ENCODE measurements at places on chromosomes 12 and 14. TPM values are rescaled to one million over a fixed set of nuclear protein-coding genes. Genes with fewer than 3 reads are reported as not detected.

GRCh38 chr14:74636424-74637177, 24.6 kb upstream of the LTBP2 start:
- H3K4me3 ChIP-seq: no peak overlapping the region
- H3K36me3 ChIP-seq: no peaks in the 10 kb centered on the region
- no peak overlapping the region for H3K27ac ChIP-seq
- no peaks in the 10 kb centered on the region for H3K4me1 ChIP-seq
- no peak for DNase-seq

DNA sequence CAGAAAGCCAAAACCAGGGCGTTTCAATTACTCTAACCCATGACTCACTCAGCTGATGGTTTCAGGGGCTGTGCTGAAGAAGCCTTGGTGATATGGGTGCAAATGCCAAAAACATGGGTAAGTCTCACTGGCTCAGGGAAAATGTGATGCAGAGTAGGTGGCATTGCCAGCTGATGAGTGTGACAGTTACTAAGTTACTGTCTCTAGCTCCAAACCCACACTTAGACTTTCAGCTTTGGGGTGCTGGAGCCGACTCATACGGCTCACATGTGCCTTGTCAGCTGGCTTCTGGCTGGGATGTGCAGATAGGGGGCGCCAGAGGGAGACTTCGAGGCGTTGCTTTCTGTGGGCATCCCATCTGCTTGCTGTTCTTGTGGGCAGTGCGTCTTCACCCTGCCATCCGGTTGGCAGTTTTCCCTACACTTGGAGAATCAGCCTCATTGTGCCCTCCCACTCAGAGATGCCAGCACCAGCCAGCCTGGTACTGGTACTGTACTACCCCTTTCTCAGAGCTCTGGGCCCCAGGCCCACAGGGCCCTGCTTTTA, 11.1 kb upstream of the KRT7 start:
- no peak for DNase-seq
- H3K27ac ChIP-seq: no peak overlapping the region
- no peaks in the 10 kb centered on the region for H3K4me1 ChIP-seq
- no peaks in the 10 kb centered on the region for H3K36me3 ChIP-seq

GRCh38 chr12:50111395-50111692, 692 bp upstream of the COX14 start:
- peaks cover 61% of the 10 kb centered on the region for H3K4me1 ChIP-seq
- peak overlapping the region; percentile 95 for H3K27ac ChIP-seq
- H3K4me3 ChIP-seq: peak overlapping the region; percentile 97
- no peaks in the 10 kb centered on the region for H3K27me3 ChIP-seq
- DNase-seq: no peak
- H3K36me3 ChIP-seq: peaks cover 23% of the 10 kb centered on the region

- H3K27me3 ChIP-seq: no peaks in the 10 kb centered on the region
- no peak for DNase-seq
- H3K4me3 ChIP-seq: no peak overlapping the region
- no peak overlapping the region for H3K27ac ChIP-seq
Observed at GRCh38 chr12:84191779-84192178, 720.8 kb downstream of the SLC6A15 start.

GRCh38 chr14:35412272-35413056, 7.9 kb upstream of the NFKBIA start:
- H3K27me3 ChIP-seq: no peaks in the 10 kb centered on the region
- peaks cover 29% of the 10 kb centered on the region for H3K4me1 ChIP-seq
- no peak overlapping the region for H3K4me3 ChIP-seq
- no peaks in the 10 kb centered on the region for H3K36me3 ChIP-seq
- DNase-seq: no peak

GRCh38 chr12:80709811-80710726, 2.6 kb downstream of the MYF6 start:
- peaks cover 37% of the 10 kb centered on the region for H3K27me3 ChIP-seq
- H3K4me1 ChIP-seq: peaks cover 4% of the 10 kb centered on the region
- H3K4me3 ChIP-seq: no peak overlapping the region
- no peak overlapping the region for H3K27ac ChIP-seq
- no peaks in the 10 kb centered on the region for H3K36me3 ChIP-seq
- no peak for DNase-seq

DNA sequence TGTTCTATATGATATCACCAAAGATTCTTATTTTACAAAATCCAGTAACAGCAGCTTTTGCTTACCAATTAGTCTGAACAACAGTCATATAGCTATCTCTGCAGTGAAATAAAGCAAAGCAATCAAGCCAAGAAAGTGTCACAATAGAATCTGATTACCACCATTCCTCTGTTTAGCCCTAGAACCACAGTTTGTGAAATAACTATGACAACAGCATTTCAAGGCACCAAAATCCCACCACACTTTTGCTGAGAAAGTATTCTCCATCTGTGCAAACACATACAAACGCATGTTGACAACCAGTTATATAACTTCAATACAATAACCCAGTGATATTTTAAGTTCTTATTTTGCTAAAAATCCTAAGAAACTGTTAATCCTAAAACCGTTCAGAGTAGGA, 7.4 kb downstream of the PPP1R13B start:
- H3K36me3 ChIP-seq: peaks cover 3% of the 10 kb centered on the region
- H3K27me3 ChIP-seq: no peaks in the 10 kb centered on the region
- H3K4me1 ChIP-seq: no peaks in the 10 kb centered on the region
- H3K27ac ChIP-seq: no peak overlapping the region
- no peak overlapping the region for H3K4me3 ChIP-seq

GRCh38 chr12:46457958-46458357, 85.4 kb upstream of the SLC38A2 start:
- no peaks in the 10 kb centered on the region for H3K27me3 ChIP-seq
- no peak for DNase-seq
- no peaks in the 10 kb centered on the region for H3K36me3 ChIP-seq
- no peak overlapping the region for H3K4me3 ChIP-seq
- H3K4me1 ChIP-seq: peaks cover 71% of the 10 kb centered on the region
- H3K27ac ChIP-seq: no peak overlapping the region

GRCh38 chr12:131833288-131833895, 5.2 kb downstream of the MMP17 start:
- no peak overlapping the region for H3K4me3 ChIP-seq
- H3K36me3 ChIP-seq: no peaks in the 10 kb centered on the region
- peaks cover 7% of the 10 kb centered on the region for H3K27me3 ChIP-seq
- H3K4me1 ChIP-seq: peaks cover 11% of the 10 kb centered on the region
- no peak overlapping the region for H3K27ac ChIP-seq

DNA sequence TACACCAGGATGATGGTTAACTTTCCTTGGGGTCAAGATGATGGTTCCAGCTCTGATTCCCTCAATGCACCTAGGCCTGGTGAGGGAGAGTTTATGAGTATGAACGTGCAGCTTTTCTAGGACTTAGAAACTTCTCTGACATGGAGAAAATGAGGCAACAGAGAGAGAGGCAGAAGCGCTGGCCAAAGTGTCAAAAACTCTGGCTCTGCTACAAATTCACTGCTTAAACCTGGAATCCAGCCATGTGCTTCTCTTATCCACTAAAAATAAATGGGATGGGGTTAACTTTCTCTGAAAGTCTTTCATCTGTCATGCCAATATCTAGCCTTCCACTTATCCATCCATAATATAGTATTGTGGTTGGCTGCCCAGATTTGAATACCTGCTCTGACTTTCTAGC, 568.7 kb downstream of the MED13L start:
- H3K27me3 ChIP-seq: no peaks in the 10 kb centered on the region
- H3K4me3 ChIP-seq: no peak overlapping the region
- no peak for DNase-seq

GRCh38 chr12:104121001-104121400, 17.0 kb downstream of the NFYB start:
- peaks cover 65% of the 10 kb centered on the region for H3K36me3 ChIP-seq
- H3K27ac ChIP-seq: no peak overlapping the region
- no peak for DNase-seq
- H3K4me1 ChIP-seq: no peaks in the 10 kb centered on the region
- no peak overlapping the region for H3K4me3 ChIP-seq
- H3K27me3 ChIP-seq: no peaks in the 10 kb centered on the region

GRCh38 chr12:29149691-29150281, 708 bp downstream of the FAR2 start:
- H3K27me3 ChIP-seq: peaks cover 21% of the 10 kb centered on the region
- H3K4me1 ChIP-seq: peaks cover 30% of the 10 kb centered on the region

FNTB gene
- 10.5 TPM for total RNA-seq
